ENCODE measurements at places on chromosomes 7 and 10.

DNA sequence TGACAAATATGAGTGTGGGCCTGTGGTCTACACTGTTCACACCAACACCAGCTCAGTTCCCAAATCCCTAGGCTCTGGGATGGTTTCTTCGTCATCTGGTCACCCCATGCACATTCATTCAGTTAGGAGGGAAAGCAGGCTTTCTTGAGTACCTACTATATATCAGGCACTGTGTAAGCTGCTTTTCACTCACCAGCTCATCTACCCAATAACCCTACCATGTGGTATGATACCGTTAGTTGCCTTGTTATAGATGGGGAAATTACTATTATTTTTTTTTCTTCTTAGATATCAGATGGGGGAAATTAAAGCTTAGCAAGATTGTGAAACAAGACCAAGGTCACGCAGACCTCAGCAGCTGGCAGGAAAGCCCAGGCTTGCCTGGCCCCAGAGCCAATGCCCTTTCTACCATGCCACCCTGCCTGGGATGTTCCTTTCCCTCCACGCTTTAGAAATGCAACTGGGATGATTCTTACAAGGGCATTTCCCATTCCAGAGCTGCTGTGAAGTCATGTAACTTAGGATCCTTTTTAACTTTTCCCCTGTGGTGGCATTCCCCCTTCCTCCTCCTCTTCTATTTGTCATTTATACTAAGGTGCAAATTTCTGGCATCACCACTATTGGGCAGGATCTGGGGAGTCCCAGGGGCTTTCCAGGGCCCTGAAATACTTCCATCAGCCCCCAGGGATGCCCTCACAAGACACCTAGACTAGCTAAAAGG is 93.1 kb upstream of the EFCAB10 start:
- DNase-seq = no peak

GRCh38 chr10:103692952-103693811 is 162.2 kb downstream of the SH3PXD2A start:
- no peak for DNase-seq

GRCh38 chr10:6400331-6400730 is 179.7 kb downstream of the PRKCQ start:
- DNase-seq = no peak

DNA sequence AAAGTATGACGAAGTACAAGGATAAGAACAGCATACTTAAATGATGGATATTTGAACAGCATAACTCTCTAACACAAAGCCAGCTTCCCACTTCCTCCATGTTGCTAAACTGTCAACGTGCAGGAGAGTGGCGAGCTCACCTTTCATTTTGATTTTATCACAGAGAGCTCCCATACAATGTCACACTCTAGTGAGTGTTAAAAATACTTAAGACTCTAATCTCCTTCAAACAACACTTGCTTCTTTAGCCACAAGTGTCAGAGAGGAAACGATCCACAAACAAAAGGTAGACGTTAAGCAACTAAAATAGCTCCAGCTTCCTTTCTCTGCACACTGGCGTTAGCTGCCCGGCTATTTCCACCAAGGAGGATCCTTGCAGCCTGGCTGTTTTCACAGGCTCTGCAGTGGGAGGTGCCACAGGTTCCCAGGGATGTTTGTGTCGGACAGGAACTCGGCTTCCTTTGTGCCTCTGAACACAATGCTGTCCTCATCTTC is 194.6 kb downstream of the COBL start:
- DNase-seq = no peak

DNA sequence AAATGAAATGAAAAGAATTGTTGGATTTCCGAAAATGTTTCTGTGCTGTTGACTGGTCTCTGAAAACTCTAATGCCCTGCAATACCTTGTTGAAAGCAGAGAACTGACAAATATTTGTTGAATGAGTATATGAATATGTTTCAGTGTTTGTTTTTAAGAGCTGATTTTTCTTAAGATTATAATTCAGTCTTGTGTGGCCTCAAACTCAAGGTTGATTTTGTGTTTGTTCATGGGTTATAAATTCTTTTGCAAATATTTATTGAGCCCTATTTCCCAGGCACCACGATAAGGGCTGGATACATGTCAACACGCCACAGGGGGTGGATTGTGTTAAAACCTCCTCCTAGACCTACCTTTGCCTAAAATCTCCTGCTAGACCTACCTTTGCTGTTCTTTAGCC is 203.9 kb upstream of the PLPP4 start:
- no peak for DNase-seq

- DNase-seq = no peak
Observed at GRCh38 chr10:18421726-18422293, 229.6 kb downstream of the NSUN6 start.

DNA sequence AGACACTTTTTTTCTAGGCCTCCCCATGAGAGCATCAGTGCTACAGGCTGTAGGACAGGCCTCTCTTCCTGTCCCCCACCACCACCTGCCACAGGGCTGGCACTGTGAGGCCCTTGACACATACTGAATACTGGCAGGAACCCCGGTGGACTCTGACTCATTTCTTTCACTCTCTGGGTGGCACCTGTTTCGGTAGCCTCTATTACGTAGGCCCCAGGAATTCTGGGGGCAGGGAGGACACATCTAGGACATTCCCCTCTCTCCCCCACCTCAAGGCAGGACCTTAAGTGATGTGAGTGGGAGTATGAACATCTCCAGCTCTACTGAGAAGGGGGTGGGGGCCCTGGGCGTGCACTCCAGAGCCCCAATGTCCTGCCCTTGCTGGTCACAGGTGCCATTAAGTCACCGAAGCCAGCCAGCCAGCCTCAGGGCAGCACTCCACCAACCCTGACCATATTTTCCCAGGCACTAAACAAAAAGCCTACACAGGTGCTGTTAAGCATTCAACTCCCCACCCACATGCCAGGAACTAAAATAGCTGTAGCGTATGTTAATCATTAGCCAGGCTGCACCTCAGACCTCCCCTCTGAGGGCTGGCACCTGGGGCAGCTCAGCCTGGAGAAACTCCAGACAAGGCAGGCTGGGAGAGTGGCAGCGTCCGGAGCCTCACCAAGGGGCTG is 8.9 kb downstream of the ANXA11 start:
- peak; percentile 41 for DNase-seq

GRCh38 chr7:47493976-47494911 is 87.7 kb downstream of the TNS3 start:
- DNase-seq = no peak

- no peak for DNase-seq
Observed at GRCh38 chr10:16182144-16182543, 254.7 kb upstream of the PTER start.

GRCh38 chr7:55207436-55208125 is 157.6 kb upstream of the LANCL2 start:
- no peak for DNase-seq

- DNase-seq = no peak
Observed at GRCh38 chr7:83695128-83695960, 46.4 kb upstream of the SEMA3E start.

GRCh38 chr7:114944745-114945625 is 23.1 kb downstream of the MDFIC start:
- DNase-seq = no peak

GRCh38 chr10:12487366-12487765 is 138.0 kb downstream of the CAMK1D start:
- DNase-seq = no peak

DNA sequence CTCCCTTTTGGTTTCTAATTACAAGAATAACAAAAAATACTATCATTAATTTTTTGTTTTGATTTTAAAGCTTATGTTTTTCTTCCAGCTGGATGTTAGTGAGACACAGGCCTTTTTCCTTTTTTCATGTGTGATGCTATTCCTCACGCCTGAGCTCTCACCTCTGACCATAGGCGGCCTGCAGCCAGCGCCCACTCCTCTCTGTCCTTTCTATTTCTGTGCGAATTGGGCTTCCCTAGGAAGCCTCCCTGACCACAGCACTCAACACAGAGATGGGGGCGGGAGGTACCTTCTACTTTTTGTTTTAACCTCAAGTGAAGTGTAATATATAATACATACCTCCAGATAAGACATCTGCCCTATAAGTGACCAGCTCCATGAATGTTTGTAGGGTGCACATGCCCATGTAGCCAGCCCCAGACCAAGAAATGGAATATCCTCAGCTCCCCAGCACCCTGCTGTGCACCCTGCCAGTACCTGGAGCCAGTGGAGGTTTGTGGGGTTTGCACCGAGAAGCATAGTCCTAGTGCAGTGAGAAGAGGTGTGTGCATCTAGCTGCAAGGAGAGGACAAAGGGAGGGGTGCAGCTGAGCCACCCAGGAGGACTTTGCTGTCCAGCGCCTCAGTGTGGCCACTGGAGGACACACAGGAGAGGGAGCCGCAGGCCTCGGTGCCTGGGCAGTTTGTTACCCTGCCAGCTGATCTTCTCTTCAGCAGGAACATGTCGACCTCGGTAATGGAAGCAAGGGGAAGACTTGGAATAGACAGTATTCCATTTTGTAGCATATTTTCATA is 38.5 kb downstream of the BNIP3 start:
- no peak for DNase-seq

GRCh38 chr10:131862548-131862947 is 38.3 kb upstream of the PPP2R2D start:
- no peak for DNase-seq

- no peak for DNase-seq
Observed at GRCh38 chr10:131811630-131812403, 89.0 kb upstream of the PPP2R2D start.

DNA sequence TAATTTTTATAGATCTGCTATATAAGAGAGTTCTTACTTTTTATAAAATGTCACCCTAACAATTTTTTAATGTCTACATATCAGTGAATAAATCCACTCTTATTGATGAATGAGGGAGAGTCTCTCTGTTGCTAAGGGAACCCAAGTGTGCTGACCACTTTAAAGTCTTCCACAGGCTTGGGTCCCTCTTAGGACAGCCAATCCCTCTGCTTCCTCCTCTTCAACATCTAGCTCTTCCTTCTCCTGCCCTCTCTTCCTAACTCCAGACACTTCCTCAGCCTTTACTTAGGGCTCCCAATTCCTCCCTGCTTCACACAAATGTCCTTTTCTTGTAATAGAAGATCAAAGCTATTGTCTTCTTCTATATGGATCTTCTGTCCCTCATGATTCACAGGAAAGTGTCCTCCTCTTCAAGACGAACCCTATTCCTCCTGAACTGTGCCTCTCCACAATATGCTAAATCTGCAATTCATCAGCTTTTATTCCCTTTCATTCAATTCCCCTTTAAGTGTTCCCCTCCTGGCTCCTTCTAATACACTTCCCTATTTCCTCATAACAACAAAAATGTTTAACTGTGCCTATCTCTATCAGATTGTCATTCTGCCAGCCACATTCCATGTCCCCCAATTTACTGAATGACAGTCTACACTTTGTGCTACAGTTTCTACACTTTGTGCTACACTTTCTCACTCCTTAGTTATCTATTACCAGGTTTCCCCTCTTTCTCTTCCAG is 37.7 kb downstream of the CDK6 start:
- no peak for DNase-seq

DNA sequence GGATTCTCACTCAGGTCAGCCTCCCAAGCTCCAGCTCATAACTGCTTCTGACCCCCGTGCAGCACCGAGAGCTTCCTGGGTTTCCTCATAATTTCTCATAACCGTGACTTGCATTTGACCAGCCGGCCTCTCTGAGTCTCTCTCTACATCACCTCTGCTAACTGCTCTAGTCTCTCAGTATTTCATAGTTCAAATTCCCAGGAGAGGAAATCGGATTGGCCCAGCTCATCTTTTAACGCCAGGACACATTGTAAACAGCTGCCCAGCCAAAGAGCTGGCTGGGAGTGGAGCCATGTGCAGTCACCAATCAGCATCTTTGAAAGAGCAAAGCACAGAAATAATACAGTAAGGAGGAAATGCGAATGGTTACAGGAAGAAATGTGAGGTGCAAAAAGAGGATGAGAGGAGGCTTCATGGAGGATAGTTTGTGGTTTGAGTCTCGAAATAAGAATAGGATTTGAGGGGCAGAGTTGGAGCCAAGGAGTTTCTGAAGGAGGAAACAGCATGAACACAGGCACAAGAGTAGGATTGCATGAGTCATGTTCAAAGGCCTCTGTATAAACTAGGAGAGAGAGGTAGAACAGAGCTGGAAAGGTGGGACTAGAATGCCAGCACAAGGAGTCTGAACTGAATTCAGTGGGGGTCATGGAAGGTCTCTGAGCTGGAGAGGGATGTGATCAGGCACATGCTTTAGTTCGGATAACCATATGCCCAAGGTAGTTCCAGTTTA is 15.2 kb upstream of the LBX1 start:
- DNase-seq = no peak

DNA sequence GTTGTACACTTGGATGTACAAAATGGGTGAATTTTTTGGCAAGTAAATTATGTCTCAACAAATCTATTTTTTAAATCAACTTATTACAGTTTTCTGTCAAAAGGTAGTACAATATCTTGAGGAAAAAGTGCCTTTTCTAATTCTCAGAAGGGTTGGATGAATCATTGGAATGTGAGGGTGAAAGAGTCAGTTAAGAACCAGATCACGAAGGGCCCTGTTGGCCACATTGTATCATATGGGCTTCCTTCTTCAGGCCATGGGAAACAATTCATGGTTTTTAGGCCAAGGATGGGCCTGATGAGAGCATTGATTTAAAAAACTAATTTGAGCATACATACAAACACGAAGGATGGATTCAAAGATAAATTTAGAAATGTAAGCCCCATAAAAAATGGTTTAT is 503.7 kb downstream of the TNS3 start:
- no peak for DNase-seq

DNA sequence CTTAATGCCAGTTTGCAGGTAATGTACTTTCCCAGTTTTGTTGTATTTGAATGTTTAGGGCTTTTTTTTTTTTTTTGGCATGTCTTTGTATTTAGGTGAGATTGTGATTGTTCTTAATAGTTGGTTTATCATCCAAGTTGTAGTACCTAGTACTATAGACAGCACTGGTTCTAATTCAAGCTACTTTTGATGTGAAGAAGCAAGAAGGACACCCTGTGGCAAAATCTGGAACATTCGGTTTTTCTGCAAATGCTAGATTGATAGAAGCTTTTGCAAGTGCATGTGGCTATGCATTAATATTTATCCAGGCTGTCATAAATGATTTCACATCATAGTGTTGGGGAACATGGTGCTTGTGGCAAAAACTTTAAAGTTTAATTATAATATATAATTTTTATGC is 248.9 kb downstream of the FOXP2 start:
- DNase-seq = no peak

DNA sequence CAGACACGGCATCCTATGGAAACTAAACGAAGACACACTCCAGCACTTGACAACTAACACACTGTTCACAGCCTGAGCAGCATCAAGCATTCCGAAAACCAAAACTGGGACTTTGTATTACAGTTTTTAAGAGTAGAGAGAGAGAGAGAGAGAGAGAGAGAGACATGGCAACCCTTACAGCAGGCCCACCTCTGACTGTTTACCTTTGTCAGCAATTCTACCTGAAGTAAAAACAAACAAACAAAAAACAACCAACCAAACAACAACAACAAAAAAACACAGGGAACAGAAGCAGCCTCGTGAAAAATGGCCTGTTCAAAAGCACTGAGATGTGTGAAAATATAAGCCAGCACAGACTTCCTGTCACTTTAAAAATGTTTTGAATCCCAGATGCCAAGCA is 118.0 kb downstream of the SPAG6 start:
- no peak for DNase-seq

DNA sequence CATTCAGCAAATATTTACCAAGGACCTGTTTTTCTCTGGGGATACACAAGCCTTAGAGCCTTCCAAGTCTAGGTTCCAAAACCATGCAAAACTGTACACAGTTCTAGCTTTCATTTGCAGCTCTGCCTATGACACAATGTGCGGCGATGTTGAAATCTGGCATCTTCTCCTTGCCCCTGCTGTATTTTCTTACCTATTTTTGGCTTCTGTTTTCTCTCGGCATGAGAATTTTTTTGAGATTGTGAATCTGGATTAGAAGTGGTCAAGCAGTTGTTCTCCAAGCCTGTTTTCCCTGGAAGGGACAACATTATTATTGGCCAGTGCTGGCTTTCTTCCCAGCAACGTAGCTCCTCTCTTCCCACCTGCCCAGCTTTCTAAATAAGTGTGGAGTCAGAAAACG is 176.3 kb downstream of the CREB5 start:
- DNase-seq = no peak
